ENCODE measurements at places on chromosomes 16 and 17. TPM values are rescaled to one million over a fixed set of nuclear protein-coding genes. Genes with fewer than 3 reads are reported as not detected.
A peak's percentile ranks its signal among the peaks of the same experiment; 100 is the strongest.

GRCh38 chr16:63315229-63315628, 1279.0 kb upstream of the CDH8 start:
- DNase-seq, result no peak

DNA sequence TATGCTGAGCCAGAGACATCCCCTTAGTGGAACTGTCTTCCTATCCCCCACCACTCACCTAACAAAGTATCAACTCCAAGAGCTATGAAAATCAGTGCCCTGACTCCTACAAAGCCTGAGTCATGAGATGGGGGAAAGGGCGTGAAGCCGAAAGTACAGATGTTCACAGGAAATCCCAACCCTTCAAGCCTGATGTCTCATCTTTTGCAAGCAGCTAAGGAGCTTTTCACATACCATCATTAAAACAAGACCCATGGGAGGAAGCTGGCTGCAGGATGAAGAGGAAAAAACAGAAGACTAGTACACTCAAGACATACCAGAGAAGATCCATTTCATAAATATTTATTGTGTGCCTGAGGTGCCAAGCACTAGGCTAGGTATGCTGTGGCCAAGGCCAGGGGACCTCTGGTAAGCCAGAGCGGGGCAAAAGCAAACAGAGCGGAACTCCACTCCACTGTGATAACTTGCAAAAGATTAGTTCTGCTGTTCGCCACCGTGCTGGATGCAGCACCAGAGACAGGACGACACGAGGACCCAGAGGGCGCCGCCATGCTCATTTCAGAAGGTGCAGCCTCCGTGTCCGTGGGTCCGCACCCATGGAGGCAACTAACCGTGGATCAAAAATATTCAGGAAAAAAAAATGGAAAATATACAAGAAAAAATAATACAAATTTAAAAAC, 4.5 kb upstream of the MNT start:
- peak; percentile 91 for DNase-seq

- no peak for DNase-seq
These were observed 10.3 kb downstream of the SLC47A2 start for GRCh38 chr17:19705771-19706770.

The MGAT5B gene
- total RNA-seq, result 0.74 TPM

- no peak for DNase-seq
These were observed 6.2 kb downstream of the BICDL2 start for GRCh38 chr16:3030222-3031212.

DNA sequence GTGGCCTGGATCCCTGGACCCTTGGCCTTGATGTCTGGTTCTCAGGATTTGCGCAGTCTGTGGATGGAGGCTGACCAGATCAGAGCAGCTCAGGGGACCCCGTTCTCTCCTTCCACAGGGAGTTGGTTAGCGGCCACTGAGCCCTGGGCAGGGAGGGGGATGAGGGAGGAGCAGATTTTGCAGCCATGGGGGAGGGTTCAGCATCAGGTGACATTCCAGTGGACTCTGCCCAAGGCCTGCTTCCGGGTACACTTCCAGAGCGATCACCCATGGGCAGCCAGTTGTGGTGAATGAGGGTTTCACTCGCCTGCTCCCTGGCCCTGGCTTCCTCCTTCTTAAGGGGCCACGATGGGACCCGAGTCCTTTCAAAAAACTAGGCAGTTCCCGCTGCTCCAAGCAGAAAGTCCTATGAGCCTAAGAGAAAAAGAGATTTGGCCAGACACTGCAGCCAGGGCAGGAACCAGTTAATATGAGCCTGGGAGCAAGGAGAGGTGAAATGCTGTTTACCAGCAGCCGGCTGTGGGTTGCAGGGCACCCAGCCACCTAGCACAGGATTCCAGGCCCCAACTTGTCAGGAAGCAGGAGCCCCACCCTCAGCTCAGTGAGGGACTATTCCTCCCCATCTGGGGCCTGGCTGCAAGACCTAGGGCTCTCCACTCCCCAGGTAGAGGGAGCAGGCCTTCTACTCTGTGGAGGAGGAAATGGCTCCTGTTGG, 4.7 kb upstream of the GPRC5C start:
- DNase-seq, result no peak
